ENCODE measurements at places on chromosomes 12 and 14.

DNA sequence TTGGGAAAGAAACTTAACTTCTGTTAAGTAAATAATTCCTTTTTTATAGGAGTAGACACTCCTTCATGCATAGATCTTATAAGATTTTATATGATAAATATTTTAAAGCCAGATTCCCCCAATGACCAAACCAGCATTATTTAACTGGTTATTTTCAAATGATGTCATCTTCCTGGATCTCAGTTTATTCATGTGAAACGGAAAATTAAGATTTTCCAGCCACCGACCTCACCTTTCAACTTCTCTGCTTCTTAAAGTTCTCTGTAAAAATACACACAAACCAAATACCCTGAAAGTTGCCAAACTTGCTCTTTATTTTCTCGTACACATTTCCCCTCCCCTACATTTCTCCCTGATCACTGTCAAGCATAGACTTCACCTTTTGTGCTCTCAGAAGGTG, 364.2 kb downstream of the GALC start:
- no peak for DNase-seq

DNA sequence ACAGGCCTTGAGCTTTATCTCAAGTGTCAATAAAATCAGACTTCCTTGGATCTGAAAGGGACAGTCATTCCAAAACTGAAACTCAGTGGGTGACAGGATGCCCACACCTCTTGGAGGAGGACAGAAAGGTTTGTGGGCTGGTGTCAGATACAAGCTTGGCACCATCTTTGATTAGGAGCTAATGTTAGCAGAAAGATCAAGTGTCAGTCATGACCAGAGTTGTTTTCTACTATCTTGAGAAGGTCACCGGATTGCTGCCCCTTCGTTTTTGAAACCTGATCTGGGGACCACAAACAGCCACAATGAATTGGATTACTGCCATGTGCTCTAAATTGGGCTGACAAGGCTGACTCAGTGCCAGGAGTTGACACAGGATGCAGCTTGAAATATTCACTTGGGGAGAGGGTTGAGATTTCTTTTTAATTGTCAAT, 88.3 kb downstream of the OTOGL start:
- no peak for DNase-seq

DNA sequence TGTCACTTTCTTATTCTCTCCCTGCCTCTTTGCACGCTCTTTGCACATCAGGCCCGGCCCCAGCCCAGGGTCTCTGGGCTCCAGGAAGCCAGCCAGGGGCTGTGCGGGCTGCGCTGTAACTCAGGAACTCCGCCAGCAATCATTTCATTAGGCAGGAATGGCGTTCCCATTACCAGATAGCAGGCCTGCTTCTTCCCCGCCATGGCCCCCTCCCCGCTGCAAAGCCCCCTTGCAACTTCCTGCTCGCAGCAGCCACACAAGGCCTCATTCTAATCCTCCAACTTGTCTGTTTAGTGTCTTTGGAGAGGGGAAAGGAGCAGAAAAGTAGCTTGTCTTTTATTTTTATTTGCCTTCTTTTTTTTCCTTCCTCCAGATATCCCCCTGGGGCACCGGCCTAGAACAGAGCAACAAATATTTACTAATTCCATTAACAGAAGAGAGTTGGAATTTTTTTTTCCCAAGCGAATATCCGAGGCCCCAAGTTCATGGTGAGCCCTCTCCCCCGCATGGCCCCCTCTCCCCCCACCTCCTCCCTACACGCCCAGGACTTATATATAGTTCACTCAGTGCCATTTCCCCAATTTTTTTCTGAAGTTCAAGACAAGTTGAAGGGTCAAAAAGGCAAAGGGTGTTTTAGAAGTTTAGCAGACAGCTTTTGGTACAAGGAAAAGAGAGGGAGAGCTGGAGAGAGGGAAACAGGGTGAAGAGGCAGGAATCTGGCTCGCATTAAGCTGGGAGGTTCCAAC, 329.4 kb upstream of the TBX3 start:
- no peak for DNase-seq

DNA sequence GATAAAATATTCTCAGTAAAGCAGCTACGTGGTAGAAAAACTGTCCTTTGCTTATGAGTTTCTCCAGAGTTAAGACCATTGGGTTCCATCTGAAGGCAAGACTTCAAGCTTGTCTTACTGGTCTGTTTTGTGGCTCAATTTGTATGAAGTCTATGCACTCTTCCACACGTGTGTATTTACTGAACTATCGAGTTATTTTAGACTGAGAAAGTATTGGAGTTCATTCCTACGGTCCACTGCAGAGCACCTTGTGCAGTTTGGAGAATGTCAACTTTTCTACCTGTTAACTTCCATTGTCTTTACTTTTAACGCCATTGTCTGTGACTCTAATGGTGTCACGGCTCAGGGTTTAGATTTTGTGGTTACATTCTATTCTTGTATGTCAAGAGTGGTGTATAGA, 3.7 kb downstream of the HIF1A start:
- DNase-seq = no peak

DNA sequence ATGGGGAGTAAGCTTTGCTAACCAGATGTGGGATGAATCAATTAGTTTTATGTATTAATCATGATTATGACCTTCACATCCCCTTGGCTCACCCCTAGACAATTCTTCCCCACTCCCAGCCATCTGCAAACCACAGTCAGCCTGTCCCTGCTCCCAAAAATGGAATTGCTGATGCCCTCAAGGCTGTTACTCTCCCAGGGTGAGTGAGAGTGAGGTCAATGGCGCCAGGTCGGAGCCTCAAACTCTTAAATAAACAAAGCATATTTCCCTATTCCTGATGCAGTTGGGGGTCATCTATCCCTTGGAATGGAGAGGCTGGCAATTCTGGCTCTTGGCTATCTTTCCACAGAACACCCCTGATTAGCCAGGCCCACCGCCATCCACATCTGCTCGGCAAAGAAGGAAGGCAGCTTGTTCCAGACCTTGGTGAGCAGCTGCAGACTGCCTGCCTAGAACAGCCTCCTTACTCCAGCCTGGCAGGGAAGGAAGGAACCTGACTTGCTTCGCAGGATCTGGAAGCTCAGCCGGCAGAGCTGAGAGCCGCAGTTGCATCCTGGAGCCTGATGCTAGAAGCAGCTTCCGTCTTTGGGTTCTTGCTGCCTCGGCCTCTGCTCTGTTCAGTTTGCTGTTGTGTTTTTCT, 57.0 kb downstream of the SMUG1 start:
- DNase-seq = no peak

- DNase-seq = no peak
These were observed 629 bp downstream of the PRDM4 start for GRCh38 chr12:107760207-107760808.

- DNase-seq = no peak
These were observed 14.5 kb downstream of the FBXL14 start for GRCh38 chr12:1579651-1580435.

GRCh38 chr14:54509546-54510501, at the start of gene CGRRF1:
CGRRF1 (plus strand) TSS chr14:54509906; CDS start chr14:54509960, 54 bp downstream.
- peak; percentile 93 for DNase-seq

DNA sequence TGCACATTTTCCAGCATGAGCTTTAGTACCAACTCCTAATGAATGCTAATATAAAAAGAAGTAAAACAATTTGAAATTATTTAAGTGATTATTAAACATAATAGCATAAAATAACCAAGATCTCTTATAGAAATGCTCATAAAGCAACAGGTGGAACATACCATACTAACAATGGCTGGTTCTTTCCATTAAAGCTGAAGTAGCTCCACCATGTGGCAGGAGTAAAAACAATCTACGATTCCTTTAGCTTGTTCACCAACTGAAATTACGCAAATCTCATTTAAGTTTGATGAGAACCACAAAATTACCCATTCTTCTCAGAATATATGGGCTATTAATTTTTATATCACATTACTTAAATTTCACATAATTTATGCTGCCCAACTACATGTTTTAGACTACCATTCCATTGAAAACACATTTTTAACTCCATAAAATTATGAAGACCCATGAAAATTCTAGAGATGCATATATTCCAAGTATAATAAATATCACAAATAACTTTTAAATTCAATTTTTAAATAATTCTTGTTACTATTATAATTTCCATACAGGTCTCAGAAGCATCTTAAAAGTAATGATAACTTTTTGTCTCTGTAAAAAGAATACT, 213.6 kb downstream of the DAD1 start:
- DNase-seq = no peak

DNA sequence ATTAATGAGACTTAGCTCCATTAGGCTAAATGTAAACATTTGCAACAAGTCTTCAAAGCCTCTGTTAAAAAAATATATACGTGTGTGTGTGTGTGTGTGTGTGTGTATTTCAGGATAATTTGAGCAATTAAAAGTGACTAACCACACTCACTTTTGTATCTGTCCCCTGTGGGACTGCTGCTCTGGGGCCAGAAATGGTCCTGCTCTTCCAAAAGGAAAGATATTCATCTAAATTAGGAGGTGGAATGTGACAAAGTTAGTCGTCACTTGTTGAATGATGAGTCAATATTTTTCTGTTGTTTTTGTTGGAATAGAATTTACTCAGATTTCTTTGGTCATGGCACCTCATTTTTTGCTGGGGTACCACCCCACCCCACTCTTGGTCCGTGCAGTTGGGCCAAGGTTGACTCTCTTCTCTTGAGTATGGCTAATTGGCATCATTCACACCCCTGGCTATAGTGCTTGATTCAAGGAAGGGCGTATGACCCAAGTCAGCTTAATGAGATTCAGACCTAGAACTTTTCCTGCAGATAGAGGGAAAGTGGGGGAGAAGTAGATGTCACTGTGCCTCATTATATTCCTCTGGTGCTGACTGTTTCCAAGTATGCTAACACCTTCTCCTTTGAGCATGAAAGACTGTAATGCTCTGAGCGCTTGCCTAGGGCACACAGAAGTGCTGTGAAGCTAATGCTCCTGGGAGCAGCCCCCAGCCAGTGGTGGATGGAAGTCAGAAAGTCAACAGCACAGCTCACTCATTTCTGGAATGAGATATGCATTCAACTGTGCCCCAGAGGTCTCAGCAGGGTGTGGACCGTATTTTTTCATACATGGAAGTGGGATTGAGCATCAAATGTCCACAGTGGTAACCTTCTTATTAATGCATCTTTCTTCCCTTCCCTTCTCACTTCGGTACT, 577.0 kb upstream of the TBX3 start:
- DNase-seq = no peak

DNA sequence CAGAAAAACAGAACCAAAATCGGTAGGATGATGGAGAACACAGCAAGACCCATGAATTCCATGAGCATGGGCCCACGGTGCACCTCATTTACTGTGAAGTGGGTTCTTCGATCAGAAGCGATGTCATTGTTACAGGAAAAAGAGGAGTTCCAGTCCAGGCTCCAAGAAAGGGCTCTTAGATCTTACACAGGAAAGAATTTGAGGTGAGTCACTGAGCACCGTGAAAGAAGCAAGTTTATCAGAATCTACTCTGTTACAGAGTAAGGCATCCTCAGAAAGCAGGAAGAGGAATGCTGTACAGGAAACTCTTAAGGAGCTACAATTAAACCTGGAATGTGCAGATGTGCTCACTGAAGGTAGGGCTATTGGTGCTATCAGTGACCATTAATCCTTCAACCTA, 11.6 kb upstream of the CHFR start:
- DNase-seq = no peak

DNA sequence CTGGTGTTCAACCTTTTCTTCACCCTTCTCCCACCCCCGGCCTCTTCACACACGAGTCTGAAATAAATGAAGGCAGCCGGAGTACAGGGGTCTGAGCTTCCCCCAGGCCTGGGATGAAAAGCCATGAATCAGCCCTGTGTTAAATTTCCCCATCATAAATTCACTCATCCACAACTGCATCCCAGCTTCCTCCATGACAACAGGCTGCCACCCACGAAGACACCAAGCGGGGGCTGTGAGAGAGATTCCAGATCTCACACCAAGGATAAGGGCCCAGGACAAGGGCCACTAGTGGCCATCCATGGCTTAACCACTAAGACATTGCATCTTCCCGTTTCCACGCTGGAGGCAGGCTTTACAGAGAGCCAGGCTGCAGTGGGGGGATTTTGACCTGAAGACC, 93.9 kb upstream of the NCOR2 start:
- DNase-seq = no peak

GRCh38 chr12:44507461-44507860, 368.7 kb downstream of the NELL2 start:
- DNase-seq = no peak

- DNase-seq = no peak
These were observed 26.4 kb downstream of the ITPR2 start for GRCh38 chr12:26806556-26806955.

DNA sequence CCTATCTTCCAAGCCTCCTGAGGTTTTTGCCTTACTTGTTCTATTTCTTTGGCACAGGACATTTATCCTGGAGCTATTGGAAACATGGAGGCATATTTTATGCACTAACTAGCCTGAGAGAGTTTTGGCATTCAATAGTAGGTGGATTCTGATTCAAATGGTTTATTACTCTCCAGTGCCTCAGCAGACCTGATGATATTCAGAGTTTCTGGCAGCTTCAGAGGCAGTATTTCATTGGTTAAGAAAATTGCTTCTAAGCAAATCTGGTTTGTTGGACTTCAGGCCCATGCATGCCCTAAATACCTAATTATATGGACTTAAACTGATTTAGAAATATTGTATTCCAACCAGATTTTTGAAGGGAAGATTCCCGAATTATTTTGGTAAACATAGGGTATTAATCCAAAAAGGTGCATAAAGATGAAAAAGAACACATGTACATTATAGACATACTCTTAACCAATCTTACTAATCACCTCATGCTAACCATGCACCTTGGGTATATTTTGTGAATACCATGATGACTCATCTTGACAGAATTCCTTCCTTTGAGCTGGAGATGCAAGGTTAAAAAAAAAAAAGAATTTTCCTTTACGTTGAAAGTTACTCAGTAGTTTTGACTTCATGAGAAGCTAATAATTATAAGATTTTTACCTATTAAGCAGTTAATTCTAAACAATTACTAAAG, 44.3 kb upstream of the KTN1 start:
- no peak for DNase-seq
